Brain (organoid and tissue), 16 donors: ENCODE measurements at places on chromosomes 16 and 17.

- no peak for DNase-seq
These were observed 37.2 kb downstream of the GSE1 start for GRCh38 chr16:85650135-85650843.

GRCh38 chr16:85722128-85722893, 28.6 kb downstream of the C16orf74 start:
- DNase-seq, result peak; percentile 74

DNA sequence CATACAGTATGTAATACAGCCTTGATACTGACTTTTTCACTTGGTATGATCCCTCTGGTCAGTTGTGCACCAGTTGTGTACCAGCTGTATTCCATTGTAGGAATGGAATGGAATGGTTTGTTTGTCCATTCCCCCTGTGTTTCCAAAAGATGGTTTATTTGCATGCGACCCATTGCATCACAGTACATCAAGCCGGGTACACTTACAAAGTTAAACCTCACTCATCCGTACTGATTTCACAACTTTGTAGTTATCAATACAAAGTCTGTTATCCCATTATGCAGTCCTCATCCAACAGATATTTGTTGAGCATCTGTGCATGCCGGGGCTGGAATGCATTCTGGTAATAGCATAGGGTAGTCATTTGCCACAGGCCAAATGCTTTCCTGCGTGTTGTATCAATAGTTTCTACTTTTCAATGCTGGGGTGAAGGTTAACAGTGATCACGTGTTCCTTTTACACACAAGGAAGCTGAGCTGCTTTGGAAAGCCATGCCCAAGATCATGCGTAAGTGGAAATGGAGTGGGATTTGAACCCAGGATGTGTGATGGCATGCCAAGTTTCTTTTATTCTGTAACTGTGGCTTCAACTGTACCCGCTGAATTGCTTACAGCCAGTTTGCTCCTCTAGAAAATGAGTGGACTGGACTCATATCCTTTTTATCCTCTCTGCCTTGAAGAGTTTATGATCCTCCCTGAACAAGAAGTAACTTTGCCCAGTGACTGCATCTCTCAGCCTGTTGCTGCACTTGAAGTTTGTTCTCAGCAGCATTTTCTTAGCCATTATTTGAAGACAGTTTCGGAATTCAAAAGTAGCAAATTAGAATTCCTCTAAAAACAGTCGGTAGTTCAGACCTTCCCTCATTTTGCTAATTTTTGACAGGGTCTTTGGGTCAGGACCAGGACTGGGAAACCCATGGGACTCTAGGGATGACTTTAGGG, 228.5 kb downstream of the CCDC182 start:
- no peak for DNase-seq

DNA sequence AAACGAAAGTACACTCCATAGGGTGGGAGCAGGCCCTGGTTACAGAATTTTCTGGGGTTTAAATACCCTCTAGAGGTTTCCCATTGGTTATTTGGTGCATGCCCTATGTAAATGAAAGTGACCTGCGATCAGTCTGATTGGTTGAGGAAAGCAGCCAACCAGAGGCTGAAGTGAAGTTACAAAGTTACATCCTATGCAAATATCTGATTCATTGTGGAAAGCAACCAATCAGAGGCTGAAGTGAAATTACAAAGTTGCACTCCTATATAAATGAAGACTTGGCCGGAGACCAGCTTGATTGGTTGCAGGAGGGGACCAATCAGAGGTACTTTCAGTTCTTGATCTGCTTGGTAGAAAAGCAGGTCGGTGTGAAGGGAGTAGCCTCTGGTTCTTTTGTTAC, 24.4 kb downstream of the NAA60 start:
- no peak for DNase-seq

DNA sequence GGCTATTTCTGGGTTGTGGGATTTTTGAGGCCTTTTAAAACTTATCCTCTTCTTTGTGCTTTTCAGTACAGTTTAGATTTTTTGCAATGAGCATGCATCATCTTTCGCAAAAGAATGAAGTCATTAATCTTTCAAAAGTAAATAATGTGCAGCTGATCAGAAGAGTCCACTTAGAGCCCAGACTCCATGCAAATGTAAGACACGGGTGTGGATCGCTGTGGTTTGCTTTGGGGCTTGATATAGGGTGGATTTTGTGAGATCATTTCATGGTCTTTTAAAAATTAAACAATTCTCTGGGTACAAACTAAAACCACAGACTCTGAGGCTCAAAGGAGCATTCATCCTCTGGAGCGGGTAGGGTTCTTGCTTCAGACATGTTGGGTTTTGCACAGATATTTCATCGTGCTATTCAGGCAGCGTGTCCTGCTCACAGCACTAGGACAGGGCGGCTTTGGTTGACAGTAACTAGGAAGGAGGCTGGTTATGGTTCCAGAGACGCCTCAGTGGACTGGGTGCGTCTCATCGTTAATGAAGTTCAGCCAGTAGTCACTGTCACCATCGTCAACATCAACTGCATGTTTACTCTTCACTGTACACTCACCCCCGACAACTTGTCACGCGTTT, 129.4 kb upstream of the PLCG2 start:
- DNase-seq, result no peak

GRCh38 chr16:4182581-4183236, 59.2 kb downstream of the SRL start:
- no peak for DNase-seq

DNA sequence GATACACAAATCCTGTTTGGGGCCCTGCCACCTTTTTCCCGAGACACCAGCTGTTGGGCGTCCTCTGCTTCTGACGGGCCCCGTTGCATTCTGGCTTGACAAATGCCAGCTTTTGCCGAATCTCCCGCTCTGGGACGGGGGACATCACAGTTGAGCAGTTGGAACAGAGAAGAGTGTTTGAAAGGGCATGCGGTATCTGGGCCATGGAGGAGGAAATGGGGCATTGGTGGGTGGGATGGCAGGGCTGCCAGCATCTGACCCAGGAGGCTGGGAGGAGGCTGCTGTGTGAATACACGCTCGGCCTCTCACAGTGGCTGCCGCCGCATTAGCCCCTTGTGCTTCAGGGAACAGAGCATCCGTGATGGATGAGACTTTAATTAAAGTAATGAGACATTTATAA, 184.3 kb upstream of the TNRC6C start:
- no peak for DNase-seq

- DNase-seq, result no peak
These were observed 8.2 kb upstream of the RPL27 start for GRCh38 chr17:42989726-42990652.

DNA sequence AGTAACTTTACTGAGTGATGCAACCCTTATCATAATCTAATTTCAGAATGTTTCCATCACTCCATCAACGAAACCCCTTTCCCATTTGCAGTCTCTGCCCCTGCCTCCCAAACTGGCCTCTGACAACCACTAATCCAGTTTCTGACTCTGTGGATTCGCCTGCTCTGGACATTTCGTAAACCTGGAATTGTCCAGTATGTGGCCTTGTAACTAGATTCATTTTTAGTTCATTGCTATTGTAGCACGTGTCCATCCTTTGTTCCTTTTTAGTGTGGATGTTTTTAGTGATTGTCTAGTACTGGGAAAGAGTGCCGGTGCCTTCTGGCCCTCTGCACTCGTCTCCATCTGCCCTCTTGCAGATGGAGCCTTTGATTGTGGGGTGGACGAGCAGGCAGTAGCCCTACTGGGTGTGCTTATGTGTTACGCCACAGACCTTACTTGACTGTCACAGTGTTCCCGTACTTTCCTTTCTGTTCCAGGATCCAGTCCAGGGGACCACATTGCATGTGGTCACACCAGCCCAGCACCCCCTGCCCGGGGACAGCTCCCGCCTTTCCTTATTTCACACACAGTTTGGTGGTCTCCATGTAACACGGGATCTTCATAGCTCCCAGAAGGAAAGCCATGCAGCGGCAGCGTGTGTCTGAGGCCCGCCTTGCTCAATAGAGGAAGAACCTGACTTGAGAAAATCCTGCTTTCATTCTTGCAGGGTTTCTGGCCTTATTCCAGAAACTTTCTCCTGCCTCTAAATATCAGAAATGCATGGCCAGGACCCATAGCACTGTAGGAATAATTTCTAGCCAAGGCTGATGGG, 8.8 kb downstream of the KIAA0513 start:
- DNase-seq, result no peak

DNA sequence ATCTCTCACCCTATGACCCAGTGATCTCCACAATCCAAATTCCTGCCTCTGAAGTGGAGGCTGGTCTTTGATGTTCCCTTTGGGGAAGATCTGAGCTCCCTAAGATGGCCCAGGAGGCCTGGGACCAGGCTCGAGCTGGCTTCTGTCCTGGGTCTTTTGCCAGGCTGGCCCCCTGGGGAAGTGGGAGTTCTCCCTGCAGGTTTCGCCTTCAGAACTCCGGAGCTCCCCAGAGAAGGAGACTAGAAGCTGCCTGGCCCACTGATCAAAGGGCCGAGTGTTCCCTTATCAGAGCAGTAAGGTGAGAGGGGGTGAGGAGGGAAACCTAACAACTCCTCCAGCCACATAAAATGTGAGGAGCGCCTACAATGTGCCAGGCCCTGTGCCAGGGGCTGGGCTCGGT, 147.1 kb downstream of the IRF8 start:
- no peak for DNase-seq

- no peak for DNase-seq
These were observed 93.0 kb upstream of the NETO2 start for GRCh38 chr16:47236716-47237115.

DNA sequence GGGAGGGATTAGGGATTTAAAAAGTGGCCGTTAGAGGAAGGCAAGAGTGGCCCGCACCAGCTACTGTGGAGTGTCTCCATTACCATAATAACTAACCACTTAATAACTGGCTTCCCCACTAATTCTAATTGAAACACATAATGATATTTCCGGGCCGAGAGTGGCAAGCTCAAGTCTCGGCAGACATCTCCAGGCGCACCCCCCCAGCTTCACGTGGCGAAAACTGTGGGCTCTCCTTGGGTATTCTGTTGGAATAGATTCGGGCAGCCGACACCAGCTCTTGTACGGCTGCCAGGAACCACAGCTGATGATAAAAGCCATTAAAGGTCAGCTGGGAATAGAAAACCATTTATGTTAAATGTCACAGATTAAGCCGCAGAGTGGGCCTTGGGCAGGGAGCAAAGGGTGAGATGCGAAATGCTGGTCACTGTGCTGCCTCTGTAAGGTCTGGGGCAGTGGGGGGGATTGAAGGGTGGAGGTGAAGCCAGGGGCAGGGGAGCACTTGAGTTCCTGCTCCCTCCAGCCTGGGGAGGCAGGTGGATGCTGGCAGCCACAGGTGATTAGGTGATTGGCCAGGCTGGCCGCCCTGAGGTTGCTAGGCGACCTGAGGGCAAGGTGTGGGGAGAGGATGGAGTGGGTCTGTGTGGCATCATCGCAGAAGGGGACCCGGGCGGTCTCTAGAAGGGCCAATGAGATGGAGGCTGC, 115.6 kb upstream of the SDK2 start:
- DNase-seq, result peak; percentile 47

DNA sequence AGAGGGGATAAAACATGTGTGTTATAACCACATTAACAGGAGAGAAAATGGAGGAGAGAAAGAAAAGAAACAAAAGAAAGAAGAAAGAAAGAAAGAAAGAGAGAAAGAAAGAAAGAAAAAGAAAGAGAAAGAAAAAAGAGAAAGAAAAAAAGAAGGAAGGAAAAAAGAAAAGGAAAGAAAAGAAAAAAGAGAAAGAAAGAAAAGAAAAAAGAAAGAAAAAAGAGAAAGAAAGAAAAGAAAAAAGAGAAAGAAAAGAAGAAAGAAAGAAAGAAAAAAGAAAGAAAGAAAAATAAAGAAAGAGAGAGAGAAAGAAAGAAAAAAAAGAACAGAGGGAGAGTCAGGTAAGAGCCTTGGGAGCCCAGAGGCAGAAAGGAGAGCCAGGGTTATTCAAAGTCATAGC, 446.6 kb upstream of the ASIC2 start:
- no peak for DNase-seq

- no peak for DNase-seq
These were observed 83.7 kb upstream of the LGALS9 start for GRCh38 chr17:27547301-27547683.

DNA sequence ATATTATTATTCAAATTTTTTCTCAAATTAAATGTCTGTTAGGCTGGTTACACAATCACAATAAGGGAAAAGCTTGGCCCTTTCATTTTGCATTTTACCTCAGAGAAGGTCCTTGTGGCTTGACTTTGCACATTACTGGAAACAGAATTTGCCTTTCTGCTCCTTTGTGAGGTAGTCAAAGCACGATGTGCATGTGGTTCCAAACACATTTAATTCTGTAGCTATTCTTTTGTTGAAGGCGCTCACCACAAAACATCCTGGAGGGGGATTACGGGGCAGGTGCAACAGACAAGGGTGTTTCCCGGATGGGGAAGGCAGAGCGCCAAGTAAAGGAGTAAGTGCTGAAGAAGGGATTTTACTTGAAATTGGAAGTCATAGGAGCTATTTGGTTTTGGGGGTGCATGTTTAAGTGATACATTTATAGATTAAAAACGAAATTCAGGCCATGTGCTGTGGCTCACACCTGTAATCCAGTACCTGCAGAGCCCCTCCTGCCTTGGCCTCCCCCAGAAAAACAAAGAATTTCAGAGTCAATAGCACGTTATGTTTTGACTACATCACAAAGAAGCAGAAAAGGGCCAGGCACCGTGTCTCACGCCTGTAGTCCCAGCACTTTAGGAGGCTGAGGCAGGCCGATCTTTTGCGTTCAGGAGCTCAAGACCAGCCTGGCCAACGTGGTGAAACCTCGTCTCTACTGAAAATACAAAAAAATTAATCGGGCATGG, 31.2 kb upstream of the TENT4B start:
- DNase-seq, result no peak

- no peak for DNase-seq
These were observed 4.5 kb downstream of the KRTAP3-1 start for GRCh38 chr17:41004397-41004796.

- peak; percentile 71 for DNase-seq
These were observed 926 bp downstream of the MYH10 start for GRCh38 chr17:8629371-8630226.

GRCh38 chr17:67707442-67707841, 10.3 kb upstream of the NOL11 start:
- no peak for DNase-seq

DNA sequence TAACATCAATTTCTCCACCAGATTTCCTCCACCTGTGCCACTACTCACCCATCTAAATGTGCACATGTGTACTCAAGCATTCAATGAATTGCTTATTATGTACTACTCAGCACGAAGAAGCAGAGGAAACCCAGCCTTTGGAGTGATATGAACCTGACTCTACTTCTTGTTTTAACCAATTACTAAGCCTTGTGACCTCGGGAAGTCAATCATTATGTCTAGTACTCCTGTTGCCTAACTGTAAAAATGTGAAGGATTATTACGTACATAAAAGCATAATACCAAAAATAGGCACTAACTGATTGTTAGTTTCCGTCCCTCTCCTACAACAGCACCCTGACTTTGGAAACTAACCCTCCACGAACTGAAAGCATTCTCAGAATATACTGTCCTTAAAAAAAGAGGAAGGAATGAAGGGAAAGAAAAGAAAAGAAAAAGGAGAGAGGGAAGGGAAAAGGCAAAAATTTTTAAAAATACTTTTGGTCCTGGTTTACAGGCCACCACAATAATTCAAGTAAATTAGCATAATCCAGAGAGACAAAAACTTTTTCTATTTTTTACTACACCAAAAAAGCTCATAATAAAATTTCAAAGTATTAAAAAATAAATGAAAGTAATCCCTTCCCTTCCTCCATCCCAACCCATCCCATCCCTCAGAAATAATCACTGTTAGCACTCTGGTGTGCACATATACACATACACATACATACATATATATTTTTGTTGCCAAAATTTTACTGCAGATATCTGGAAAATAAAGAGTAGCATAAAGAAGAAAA, 53.6 kb downstream of the KANSL1 start:
- DNase-seq, result no peak

- peak; percentile 85 for DNase-seq
These were observed 749 bp downstream of the GRIN2A start for GRCh38 chr16:10181196-10182162.

GRCh38 chr16:51657848-51658247, 506.8 kb upstream of the SALL1 start:
- peak; percentile 44 for DNase-seq
